Stimulated activated CD8-positive, alpha-beta memory T cell treated with anti-CD3 and anti-CD28 coated beads, Interleukin-2, amount 100 ng/mL, for 1 hour (primary cell): ENCODE measurements at places on chromosomes 11 and 22.

- no peak for DNase-seq
Measured at GRCh38 chr11:125389339-125390166, 106.5 kb downstream of the FEZ1 start.

DNA sequence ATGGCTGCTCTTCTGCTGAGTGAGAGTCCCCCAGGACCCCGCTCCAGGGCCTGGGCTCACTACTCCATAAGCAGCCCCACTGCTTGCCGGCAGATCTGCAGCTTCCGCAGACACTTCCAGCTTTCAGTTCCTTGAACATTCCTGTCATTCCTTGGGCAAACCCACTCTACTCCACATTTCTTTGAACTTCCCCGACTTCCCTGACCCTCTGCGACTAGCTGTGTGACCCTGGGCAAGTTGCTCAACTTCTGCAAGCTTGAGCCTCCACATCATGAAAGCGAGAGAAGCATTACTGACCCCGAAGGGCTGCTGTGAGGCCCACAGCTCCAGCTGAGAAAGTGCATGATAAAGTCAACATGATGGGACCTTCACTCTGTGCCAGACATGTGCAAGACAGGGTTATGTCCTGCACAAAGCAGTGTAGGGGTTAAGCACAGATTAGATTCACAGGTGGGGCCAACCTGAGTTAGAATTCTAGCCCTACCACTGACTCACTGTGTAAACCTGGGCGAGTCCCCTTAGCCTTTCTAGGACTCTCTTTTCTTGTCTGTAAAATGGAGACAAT, 51.8 kb downstream of the THAP12 start:
- DNase-seq: no peak

GRCh38 chr11:125369808-125370207, 126.3 kb downstream of the FEZ1 start:
- no peak for DNase-seq

DNA sequence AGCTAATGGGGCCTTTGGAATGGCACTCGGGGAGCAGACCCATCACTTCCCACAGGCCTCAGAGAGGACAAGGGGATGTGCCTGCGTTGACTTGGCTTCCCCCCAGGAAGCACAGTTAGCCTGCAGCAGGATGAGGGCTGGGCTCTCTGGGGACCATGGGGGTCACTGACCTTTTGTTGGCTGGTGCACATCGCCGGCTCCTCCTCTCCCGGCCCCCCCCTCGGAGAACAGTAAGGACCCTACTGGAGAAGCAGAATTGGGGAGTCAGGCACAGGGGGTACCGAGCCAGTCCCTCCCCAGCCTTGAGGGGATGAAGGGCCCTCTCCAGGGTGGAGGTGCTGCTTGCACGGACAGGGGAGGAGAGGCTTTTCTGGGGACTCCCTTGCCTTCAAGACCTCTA, 32.8 kb downstream of the NRXN2 start:
- DNase-seq: no peak

- DNase-seq: no peak
Measured at GRCh38 chr22:38657045-38657909, 839 bp downstream of the CBY1 start.

DNA sequence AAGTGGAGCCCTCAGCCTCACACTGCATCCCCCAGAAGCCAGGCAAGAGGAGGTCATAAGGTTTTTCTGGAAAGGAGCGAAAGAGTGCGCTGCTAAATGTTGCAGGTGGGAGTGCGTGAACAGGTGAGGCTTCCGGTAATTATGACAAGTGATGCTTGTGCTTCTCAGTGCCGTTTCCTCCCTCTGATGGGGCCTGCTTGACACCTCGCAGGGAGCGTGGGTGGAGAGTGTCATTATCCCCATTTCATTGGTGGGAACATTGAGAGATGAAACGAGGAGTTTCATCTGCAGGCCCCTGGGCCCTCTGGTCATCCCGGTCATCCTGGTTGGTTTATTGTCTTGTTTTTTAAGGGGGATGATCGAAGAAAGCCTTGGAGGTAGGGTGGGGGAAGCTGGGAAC, 57.5 kb downstream of the BCR start:
- DNase-seq: no peak

GRCh38 chr11:37409124-37409523, 811.1 kb upstream of the RAG2 start:
- no peak for DNase-seq

DNA sequence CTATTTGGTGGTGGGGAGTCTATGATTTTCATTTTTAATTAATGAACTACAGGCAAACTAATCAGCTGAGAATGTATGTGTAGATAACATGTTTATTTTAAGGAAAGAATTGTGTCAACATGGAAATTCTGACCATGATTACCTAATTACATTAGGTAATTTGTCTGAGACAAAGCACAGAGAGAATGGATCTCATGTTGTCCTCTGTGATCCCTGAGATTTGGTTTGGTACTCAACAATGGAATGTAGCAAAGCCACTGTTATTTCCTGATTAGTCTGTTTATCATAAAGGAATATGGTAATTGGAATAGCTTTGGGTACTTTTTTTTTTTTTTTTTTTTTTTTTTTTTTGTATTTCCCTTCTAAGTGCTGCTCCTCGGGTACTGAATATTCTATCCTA, 718.8 kb upstream of the ARHGAP42 start:
- DNase-seq: no peak

DNA sequence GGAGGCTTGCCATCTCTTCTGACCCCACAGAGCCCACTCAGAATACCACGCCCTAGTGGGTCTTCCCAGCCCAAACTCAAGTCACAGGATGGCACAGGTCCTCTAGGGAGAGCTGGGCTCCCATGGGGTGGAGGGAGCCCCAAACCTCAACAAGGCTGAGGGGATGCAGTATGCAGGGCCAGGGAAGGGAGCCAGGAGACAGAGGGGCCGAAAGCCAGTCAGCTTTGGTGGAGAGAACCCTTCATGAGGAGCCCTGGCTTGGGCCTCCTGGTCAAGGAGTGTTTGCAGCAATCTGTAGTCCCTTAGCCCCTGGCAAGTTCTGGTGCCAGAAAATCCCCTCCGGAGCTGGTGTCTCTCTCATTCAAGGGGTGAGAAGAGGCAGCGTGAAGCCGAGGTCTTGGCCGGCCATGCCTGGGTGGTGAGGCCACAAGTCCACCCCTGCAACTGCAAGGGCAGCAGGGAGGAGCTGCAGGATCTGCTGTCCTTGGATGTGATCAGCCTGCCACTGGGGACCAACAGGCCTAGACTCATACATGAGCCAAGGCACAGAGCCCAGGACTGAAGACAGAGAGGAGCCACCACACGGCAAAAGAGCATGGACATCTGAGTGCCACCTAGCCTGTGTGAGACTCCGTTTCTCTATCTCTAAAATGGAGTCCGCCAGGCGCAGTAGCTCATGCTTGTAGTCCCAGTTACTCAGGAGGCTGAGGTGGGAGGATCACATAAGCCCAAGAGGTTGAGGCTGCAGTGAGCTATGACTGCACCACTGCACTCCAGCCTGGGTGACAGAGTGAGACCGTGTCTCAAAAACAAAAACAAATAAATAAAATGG, 24.1 kb downstream of the NEAT1 start:
- no peak for DNase-seq

- no peak for DNase-seq
Measured at GRCh38 chr11:106706355-106706754, 311.9 kb downstream of the GUCY1A2 start.

GRCh38 chr11:86719781-86720463, 47.5 kb upstream of the ME3 start:
- DNase-seq: no peak

GRCh38 chr11:63240791-63241379, 2.5 kb downstream of the SLC22A25 start:
- no peak for DNase-seq

- no peak for DNase-seq
Measured at GRCh38 chr11:14698771-14699170, 55.2 kb downstream of the PDE3B start.

GRCh38 chr11:75811485-75811884, 3.5 kb upstream of the UVRAG start:
- no peak for DNase-seq

DNA sequence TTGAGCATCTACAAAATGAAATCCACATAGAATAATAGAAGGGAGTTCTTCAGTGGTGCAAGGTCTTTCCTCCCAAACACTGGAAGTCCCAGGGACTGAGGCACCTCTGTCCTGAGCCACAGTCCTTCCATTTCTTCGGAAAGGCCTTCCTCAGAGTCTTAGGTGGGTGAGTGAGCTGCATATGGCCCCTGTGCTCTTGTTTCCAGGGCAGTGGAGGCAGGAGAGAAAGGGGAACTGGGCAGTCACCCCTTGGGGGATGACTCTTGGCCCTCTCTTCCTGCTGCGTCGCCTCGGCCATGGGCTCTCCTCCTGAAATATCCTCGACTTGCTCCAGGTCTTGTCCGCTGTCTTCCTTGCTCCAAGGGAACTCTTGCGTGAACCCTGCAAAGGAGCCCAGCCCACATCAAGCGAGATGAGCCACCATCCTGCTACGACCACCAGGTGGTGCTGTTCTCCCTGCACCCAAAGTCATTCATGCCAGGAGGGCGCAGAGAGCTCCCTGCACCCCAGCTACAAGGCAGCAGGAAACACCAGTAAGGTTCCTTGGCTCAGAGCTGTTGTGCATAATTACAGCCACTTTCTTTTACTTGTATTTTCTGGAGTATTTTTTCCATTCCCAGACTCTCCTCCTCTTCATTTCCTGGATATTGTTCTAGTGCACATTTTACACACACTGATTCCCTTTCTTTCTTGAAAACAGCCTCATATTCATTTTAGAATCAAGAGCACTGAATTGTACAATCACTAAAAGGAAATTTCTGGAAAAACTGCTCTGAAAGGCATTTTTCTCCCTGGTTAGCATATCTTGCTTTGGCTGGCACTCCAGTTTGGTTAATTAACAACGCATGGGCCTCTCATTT, 397.8 kb downstream of the OPCML start:
- DNase-seq: no peak

DNA sequence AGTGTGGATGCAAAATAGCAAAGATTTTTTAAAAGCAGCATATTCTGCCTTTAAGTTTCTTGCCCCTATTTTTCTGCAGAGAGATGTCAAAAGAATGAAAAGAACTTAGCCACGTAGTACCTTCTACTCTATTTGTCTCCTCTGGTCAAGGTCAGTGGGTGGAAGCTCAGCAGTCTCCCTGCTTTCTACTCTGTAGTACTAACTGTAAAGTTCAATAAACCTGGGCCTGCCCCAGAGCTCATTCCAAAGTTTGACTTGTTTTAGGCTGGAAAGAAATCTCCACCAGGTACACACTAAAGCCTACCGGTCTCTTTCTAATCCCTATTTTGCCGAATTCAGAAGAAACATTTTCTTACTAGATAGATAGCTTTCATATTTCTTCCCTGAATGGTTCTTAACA, 247.9 kb upstream of the ARHGAP20 start:
- DNase-seq: no peak

DNA sequence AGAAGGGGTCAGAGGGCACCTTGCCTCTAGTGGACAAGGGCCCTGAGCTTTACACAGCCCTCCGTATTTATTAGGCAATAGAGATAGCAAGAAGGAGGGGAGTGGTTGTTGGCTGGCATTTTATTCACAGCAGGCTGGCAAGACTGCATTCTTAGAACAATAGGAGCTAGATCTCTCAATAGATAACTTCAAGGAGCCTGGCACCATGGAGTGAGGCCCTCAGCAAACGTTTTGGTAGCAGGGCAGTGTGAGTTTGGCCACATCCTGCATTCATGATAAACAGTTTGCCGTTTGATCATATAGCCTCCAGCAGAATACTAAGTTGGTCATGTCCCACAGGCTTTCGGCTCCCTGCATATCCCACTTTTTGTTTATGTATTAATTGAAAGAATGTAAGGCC, 31.6 kb downstream of the OR10A6 start:
- no peak for DNase-seq

GRCh38 chr11:4704054-4704789, at the start of gene MMP26:
TSS of gene MMP26 (plus strand) at chr11:4704784.
- no peak for DNase-seq

- no peak for DNase-seq
Measured at GRCh38 chr11:43922295-43922648, 20.2 kb upstream of the C11orf96 start.

GRCh38 chr22:50676661-50677492, 4.3 kb downstream of the SHANK3 start:
- no peak for DNase-seq

GRCh38 chr11:35886759-35887158, 57.1 kb upstream of the LDLRAD3 start:
- DNase-seq: no peak

DNA sequence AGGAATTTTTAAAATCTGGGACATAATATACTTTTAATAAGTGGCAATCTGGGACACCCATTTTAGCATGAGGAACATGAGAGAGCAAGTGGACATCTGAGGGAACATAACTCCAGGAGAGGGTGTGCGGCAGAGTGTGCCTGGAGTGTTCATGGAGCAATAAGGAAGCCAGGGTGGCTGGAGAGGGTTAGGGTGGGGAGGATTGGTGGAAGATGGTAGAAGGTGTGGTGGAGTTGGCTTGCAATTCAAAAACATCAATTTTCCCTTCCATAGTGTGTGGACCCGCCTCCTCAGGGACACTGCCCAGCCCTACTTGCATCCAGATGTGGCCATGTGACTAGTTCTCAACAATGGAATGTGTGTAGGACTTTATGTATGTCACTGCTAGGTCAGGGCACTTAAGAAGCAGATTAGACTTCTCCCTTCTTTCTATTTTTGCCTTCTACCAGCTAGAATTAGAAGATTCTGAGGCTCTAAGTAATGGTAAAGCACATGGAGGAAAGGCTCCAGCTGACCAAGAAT, 4.4 kb upstream of the DENND5A start:
- no peak for DNase-seq

DNA sequence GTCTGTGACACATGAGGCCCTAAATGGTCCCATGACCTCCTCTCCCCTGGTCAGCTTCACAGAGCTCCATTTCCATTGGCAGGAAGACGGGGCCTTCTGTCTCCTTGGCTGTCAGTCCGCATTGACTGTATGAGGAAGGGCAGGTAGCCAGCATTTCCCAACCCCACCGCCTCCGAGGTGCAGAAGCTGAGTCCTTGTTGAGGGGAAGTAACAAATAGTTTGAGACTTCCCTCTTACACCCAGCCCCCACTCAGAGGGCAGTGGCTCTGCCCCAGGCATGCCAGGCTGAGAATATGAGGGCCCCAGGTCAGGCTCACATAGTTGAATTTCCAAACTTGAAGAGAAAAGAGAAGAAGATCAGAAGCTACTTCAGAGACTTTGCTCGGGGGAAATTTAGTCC, 611.1 kb downstream of the BRD1 start:
- DNase-seq: no peak

DNA sequence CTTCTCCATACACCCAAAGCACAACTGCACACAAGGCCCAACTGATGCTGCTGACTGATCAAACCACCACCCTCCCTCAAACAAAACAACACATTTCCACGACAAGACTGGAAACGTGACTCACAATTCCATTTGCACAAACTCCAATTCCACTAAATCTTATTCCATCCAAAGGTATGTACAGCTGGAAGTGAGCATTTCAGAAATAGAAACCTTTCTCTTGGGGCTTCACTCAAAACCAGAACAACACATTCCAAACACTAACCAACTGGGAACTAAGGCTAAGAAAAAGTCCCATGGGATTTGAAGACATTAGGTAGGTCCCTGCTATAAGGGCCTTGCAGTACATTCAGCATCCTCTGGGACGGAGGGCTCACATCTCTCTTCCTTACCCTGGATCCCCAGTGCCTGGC, 19.6 kb downstream of the MORC2 start:
- no peak for DNase-seq
